Kidney epithelial cell (primary cell): ENCODE measurements at places on chromosomes 1 and 21.

DNA sequence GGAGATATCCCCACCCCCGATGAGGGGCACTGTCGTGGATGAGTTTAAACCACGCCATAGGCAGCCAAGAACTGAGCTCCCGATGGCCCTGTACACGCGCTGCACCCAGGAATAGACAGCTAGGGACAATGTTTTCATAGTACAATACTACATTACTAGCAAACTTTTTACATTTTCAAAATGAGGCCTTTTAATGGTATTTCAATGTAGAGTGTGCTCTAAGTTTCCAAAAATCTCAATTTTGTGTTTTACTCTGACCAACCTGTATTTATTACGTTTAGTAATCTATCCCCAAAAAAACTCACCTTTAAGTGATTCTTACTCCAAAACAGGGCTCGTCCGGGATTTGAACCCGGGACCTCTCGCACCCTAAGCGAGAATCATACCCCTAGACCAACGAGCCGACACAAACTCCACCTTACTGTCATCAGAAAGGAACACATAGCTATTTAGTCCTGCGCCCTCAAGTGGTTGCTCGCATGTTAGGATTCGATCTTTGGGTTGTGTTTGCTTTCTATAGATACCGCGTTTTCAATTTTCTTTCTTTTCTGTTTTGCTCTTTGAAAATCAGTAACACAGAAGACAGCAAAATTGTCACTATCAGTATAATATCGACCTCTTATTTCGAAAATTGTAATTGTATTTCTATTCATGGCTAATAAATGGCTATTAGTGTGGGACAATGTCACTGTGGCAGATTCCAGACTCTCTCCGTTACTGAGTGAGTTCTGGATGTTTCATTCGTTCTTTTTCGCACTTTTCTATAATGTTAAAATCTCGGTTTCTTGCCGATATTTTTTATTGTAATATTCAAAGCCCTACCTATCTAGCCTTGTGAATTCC, 6.4 kb upstream of the MPZL1 start:
- no peak for DNase-seq

GRCh38 chr1:44294588-44295007, 60.5 kb downstream of the ERI3 start:
- no peak for DNase-seq

DNA sequence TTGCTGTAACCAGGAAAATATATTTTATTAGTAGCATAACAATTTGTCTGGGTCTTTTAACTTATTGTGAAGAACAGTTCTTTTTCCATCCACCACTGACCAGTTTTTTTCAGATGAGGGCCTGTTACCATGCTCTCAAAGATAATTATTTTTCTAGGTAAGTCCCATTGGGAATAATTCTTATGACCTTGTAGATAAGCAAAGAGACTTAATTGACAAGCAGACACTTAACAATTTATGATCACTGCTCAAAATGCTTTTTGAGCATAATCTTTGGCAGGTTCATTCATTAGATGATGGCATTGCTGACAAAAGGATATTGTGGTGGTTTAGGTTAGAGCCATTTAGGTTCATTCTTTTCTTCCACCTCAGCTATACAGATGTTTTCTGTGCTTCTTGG, 6.6 kb downstream of the SNX27 start:
- no peak for DNase-seq

DNA sequence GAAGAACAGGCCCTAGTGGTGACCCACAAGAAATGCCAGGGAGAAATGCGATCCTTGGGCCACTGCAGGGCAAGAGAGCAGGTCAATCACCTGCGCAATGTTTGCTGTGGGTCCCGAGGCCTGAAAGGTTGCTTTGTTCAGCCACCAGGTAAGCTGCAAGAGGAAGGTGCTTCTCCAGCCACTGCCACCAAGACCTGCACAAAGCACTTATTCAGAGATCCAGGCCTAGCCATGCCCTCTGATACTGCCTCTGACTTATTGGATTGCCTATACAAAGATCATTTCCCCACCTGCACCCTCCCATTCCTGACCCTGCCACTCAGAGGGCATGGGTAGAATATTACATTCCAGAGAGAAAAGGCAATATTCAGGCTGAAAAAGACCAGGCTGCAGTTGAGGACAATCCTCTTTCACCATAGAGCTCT, 349.4 kb upstream of the NFIA start:
- no peak for DNase-seq

GRCh38 chr1:64186898-64187280, 16.5 kb upstream of the UBE2U start:
- no peak for DNase-seq

- no peak for DNase-seq
These were observed 18.0 kb upstream of the VSIG8 start for GRCh38 chr1:159880430-159880829.

DNA sequence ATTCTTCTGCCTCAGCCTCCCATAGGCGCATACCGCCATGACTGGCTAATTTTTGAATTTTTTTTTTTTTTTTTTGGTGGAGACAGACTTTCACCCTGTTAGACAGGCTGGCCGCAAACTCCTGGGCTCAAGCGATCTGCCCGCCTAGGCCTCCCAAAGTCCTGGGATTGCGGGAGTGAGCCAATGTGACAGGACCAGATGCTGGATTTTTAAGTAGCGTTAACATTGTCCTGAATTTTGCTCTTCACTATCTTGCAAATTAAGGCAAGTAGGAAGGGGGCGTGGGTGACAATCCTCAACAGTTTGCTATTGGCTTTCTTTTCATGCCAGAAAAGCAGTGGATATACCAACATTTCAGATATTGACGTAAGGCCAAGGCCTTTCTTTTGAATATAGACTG, 49.7 kb upstream of the TSNAX start:
- DNase-seq = no peak

- no peak for DNase-seq
These were observed 125.6 kb upstream of the LMO4 start for GRCh38 chr1:87202922-87203655.

- DNase-seq = no peak
These were observed 37.7 kb upstream of the LRP8 start for GRCh38 chr1:53365437-53366063.

GRCh38 chr21:31460980-31461379, 116.9 kb upstream of the TIAM1 start:
- DNase-seq = no peak

- no peak for DNase-seq
These were observed 132.9 kb downstream of the SYF2 start for GRCh38 chr1:25099343-25099951.

DNA sequence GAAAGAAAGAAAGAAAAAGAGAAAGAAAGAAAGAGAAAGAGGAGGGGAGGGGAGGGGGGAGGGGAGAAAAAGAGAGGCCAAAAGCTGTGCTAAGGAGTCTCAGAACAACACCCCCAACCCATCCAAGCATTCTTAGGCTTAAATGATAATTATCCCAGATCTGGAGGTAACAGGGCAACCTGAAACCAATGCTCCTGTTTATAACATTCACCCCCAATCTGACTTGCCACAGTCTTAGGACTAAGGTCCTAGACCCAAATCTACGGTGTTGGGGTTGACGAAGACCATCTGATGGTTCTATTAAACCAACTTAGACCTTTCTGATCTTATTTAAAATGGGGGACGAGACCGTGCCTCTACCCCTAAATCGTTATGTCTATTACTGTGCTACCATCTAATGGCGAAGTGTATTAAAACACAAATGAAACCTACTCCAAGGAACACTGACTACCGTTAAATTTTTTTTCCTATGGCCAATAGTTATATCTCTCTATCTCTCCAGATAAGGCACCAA, 119.3 kb upstream of the CDC42BPA start:
- no peak for DNase-seq

GRCh38 chr1:200262326-200262965, 147.4 kb downstream of the ZNF281 start:
- DNase-seq = no peak

GRCh38 chr1:8628606-8629005, 188.8 kb downstream of the RERE start:
- DNase-seq = no peak
